GM04503 (cell line): ENCODE measurements at places on chromosomes 16 and 17.

DNA sequence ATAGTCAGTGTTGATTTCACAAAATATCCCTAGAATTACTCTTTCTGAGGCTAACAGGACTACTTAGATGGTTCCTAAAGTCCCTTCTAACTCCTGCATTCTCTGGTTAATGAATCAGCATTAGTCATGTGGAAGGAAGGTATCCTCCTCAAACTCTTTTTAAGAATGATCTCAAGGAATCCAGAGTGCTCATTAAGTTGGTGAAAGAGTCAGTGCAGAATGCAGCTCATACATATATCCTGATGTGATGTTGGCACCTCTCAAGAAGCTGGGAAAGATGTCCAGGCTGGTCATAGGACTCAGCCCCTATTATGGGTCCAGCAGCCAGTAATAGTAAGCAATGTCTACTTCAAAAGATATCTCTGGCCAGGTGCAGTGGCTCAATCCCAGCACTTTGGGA is 65.5 kb downstream of the PIGL start:
- peak; percentile 85 for DNase-seq

DNA sequence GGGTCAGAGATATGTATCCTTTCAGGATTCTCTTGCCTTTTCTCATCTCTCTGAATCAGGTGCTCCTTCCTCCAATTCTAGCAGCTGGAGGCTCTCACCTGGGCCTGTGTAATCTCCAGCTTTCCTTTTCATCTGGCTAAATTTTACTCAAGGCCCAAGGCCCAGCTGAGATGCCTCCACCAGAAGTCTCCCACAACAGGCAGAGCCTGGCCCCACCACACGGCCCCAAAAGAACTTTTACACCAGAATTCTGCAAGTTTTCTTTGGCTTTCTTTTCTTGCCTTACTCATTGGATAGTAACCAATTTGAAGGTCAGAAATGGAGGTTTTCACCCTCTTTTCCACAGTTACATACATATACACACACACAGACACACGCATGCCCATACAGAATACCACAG is 14.6 kb downstream of the RND2 start:
- no peak for DNase-seq

DNA sequence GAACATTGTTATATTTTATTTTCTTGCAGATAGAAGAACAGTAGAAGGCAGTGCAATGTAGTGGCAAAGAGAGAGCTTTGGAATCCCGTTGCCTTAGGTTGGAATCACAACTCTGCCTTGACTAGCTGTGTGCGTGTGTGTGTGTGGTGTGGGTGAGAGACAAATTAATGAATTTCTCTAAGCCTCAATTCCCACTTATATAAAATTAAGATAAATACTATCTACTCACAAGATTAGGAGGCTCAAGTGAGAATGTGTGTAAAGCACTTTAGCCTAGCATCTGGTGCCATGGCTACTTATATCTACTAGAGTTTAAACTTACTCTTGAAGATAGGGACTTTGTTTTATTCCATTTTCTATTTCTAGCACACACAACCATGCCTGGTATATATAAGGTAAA is 12.8 kb downstream of the CPD start:
- DNase-seq: no peak

- DNase-seq: no peak
These were observed 15.4 kb downstream of the NAA60 start for GRCh38 chr16:3458852-3459361.

GRCh38 chr16:69105501-69106361 is at the start of gene HAS3:
Gene HAS3, plus strand, starts transcription at chr16:69105653. Its CDS starts 3,743 bp downstream, at chr16:69109396.
- no peak for DNase-seq

GRCh38 chr17:13931111-13931526 is 138.2 kb upstream of the COX10 start:
- DNase-seq: peak; percentile 30

GRCh38 chr17:35286120-35286781 is 43.4 kb downstream of the SLFN5 start:
- DNase-seq: no peak

DNA sequence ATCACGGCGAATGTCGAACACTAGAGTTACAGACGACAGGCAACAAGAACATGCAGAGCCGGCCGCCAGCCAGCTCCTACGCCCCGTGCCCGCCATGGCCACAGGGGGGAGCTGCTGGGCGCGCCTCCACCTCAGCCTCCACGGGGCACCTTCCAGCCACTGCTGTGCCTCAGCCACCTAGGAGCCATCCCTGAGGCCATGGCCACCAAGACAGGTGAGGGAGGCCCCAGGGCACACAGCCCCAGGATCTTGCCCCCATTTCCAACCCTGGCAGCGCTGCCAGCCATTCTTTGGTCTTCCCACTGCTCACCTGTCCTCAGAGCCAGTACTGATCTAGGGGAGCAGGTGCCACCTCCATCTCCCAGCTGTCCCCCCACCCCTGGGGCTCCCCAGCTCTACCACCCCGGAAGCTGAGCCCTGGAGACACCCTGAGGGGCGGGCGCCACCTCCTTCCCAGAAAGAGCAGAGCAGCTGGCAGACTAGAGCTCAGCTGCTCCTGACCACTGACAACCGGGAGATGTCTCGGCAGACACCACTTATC is 11.8 kb downstream of the GNPTG start:
- DNase-seq: no peak

- DNase-seq: no peak
These were observed 77.1 kb upstream of the RPL38 start for GRCh38 chr17:74126179-74126900.

GRCh38 chr16:56195151-56195550 is 3.9 kb downstream of the GNAO1 start:
- no peak for DNase-seq

- no peak for DNase-seq
These were observed 23.5 kb downstream of the USP36 start for GRCh38 chr17:78817123-78817522.

- DNase-seq: no peak
These were observed 7.6 kb downstream of the UBALD2 start for GRCh38 chr17:76272541-76273444.

- DNase-seq: no peak
These were observed 1.5 kb downstream of the SNX29 start for GRCh38 chr16:11978080-11978479.

GRCh38 chr16:23509441-23509754 is 896 bp downstream of the GGA2 start:
- no peak for DNase-seq

DNA sequence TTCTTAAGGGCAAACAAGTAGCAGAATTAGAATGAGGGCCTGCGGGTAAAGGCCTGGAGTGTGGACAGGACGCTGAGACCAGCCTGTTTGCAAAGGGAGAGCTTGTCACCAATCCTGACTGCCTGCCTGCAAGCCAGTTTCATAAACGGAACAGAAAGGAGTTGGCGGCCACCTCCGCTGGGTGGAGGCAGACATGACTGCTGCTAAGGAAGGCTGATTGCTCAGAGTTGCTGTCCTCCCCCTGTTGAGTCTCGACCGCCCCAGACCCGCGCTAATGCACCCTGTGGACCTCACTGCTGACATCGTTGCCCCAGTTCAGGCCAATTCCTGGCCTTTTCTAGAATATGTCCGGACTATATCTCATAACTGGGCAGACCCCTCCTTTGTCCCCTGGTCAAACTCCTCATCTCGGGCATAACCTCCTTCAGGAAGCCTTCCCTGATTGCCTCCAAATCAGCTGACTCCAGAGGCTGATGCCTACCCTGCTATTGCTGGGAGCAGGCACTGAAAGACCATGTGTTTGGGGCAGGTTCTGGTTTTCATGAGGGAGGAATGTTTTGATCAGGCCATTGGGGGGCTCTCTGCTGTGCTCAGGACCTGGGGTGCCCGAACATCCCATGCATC is 153.0 kb upstream of the CIBAR2 start:
- no peak for DNase-seq

DNA sequence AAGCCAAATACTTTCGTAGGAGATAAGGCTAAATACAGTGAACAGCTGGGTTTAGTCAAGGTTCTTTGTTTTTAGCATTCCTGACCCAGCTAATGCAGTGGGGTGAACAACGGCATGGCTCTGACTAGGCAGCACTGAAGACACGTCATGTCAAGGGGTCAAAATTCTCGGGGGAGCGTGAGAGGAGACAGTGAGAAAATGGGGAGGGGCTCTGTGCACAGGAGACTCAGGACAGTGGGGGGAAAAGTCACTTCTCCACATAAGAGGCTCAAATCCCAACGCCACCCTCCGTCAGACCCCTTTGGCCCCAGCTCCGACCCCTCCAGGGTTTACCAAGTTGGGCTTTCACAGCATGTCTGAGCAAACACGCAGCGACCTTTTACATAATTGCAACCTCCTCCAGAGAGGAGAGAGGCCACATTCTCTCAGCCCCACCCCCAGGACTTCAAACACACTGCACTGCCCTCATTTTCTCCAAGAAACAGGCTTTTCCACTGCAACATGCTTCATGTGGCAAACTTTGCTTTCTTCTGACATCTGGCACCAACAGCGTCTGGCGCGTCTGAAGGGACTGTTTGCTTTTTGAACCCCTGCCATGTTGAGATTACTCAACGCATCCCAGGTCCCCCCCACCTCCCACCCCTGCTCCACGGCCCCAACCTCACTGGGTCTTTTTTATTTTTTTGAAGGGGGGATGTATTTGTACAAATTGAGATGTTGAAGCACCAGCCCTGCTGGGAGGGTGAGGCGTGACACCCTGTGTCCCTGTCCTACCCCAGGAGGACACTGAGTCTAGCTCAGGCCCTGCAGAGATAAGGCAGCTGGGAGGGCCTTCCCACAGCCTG is 30.0 kb downstream of the AXIN2 start:
- DNase-seq: no peak

DNA sequence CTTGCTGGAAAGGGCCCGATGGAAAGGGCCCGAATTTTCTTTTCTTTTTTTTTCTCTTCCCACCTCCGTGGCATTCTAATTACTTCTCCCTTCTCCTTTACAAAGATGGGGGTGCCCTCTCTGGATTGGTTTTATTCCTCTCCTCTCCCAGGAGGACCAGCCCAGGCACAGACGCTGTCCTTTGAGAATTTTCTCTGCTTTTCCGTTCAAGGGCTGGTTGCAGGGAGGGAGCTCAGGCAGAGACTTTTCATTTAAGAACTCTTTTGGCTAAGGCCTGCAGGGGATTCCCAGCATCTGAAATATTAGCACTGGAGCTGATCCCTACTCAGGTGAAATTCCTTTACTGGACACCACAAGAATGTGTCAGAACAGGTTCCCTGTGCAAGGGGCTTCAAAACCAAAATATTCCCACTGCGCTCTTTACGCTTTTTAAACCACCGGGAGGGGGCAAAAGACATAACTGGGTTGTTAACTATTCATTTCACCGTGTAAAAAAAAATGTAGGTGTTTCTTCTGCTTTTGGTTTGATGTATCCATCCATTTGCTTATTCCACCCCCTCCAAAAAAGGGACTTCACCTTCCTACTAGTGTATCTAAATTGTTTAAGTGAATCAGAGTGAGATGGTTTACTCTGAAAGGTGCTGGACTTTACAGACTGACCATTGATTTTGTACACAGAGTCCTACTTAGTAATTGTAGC is 1.4 kb downstream of the NFAT5 start:
- DNase-seq: no peak
